Right atrium auricular region (tissue), 2 donors: ENCODE measurements at places on chromosomes 11 and 22. TPM values are rescaled to one million over a fixed set of nuclear protein-coding genes. Genes with fewer than 3 reads are reported as not detected.
A peak's percentile ranks its signal among the peaks of the same experiment; 100 is the strongest.

DNA sequence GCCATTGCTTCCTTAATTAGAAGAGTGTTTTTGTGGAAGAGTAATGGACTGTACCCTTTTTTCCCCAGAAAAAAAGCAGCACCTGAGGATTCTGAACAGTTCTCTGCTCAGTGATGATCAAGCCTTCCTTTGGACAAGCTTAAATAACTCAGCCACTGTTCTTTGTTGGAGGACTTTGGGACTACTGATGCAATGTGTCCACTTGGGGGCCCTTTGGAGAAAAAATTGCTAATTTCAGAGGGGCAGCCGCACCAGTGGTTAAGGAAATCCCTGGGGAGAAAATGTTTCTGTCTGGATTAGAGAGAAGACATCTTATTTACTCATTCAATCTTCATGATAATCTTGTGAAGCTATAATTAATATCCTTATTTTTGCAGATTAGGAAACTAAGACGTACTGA is 5.3 kb upstream of the KMT2A start:
- no peaks in the 10 kb centered on the region for H3K4me1 ChIP-seq
- no peaks in the 10 kb centered on the region for H3K36me3 ChIP-seq
- no peak overlapping the region for H3K27ac ChIP-seq
- no peak overlapping the region for H3K4me3 ChIP-seq
- no peak for DNase-seq

- H3K27ac ChIP-seq, result no peak overlapping the region
- no peaks in the 10 kb centered on the region for H3K27me3 ChIP-seq
- peaks cover 30% of the 10 kb centered on the region for H3K4me1 ChIP-seq
- no peaks in the 10 kb centered on the region for H3K36me3 ChIP-seq
These were observed 24.4 kb upstream of the PSMA1 start for GRCh38 chr11:14544611-14545010.

The DDX17 gene
- total RNA-seq, result 161 TPM

DNA sequence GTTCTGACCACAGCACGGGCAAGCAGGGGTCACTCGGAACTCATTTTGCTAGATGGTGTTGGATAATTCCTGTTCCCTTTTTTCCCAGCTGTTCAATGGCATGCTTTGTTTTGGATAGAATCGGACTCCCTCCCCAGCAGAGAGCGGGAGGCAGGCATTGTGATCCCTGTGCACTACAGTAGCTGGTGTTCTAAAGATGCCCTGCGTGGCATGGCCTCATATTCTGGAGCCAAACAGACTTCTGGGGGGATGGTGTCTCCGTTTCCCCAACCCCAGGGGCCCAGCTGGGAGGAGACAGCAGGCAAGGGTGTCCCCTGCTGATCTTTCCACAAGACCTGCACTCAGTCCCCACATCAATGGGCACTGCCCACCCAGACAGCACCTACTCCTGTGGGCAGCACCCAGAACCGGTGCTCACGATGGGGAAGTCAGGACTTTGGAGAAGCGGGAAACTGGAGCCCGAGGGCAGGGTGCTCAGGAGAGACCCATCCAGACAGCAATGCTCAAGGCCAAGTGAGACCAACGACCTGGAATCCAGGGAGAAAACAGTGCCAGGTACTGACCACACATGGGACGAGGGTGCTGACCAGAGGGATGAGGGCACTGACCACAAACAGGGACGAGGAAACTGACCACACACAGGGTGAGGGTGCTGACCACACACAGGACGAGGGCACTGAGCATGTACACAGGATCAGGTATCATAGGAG is 934.9 kb downstream of the BRD1 start:
- DNase-seq, result peak; percentile 28
- no peak overlapping the region for H3K4me3 ChIP-seq
- H3K36me3 ChIP-seq, result no peaks in the 10 kb centered on the region

The CHRM1 gene
- not detected for total RNA-seq

The CHRM4 gene
- 0.28 TPM for total RNA-seq

The OR6A2 gene
- total RNA-seq, result not detected

GRCh38 chr11:102436976-102437375 is 15.6 kb downstream of the TMEM123 start:
- H3K36me3 ChIP-seq, result no peaks in the 10 kb centered on the region
- no peak overlapping the region for H3K27ac ChIP-seq
- H3K4me3 ChIP-seq, result no peak overlapping the region
- H3K27me3 ChIP-seq, result no peaks in the 10 kb centered on the region

The CCDC15 gene
- total RNA-seq, result 0.24 TPM

The OR51I1 gene
- not detected for total RNA-seq

DNA sequence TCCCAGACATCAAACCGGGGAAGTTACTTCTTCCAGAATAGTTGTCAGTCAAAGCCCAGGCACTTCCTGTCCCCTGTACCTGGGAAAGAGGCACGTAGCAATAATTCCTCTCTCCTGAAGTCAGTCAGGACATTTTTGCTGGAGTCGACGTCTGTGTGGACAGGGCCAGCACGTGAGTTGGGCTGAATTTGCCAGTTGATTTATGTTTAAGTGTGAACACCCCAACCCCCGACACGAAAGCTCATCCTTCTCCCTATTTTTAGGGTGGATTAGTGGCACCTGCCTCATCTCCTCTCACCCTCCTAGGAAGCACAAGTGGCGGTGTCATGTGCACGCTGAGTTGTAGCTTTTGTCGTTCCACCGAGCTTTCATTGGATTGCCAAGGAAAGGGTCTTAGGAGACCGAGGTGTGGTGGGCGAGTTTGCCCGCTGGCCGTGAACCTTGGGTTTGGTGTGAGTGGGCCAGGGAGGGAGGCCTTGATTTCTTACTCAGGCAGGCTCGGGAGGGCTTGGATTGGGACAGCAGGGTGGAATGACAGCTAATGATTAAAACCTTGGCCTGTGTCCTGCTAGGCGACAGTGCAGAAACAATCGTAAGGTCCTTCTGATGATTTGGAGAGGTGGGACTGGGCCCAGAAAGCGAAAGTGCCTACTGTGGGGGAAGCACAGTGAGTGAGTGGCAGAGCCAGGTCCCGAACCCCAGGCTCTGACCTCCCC is 87.0 kb upstream of the CRYBB3 start:
- no peaks in the 10 kb centered on the region for H3K4me1 ChIP-seq
- H3K27ac ChIP-seq, result peak overlapping the region; percentile 52
- H3K36me3 ChIP-seq, result no peaks in the 10 kb centered on the region
- H3K4me3 ChIP-seq, result peak overlapping the region; percentile 58
- DNase-seq, result no peak

- H3K4me1 ChIP-seq, result no peaks in the 10 kb centered on the region
- H3K4me3 ChIP-seq, result no peak overlapping the region
- H3K27me3 ChIP-seq, result no peaks in the 10 kb centered on the region
- no peaks in the 10 kb centered on the region for H3K36me3 ChIP-seq
- no peak overlapping the region for H3K27ac ChIP-seq
These were observed 159.5 kb upstream of the BLID start for GRCh38 chr11:122275508-122275907.

DNA sequence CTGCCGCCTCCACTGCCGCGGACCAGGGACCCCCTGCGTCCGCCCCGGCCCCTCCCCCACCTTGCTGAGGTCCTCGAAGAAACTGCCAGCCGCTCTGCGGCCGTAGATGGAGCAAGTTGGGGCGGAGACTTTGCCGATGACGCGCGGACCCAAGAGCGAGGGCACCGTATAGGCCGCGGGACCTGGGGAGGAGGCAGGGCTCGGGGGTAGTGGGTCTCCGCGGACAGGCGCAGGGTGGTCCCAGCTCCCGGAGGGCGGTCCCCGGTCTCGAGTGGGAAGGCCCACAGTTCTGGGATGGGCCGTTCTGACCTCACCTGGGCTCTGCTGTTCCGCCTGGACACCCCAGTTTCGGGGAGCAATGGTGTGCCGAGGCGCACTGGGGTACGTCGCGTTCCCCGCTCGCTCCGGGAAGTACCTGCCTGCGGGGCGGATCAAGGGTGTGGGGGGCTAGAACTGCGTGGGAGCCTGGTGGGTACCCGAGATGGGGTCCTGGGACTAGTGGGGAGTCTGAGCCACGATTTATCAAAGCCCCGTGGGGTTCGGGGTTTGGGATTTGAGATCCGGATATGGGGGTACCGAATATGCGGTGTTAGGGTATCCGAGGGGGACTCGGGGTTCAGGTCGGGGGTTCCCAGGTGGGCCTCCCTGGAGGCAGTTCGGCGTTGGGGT is 1.2 kb upstream of the TYMP start:
- peak overlapping the region; percentile 47 for H3K4me3 ChIP-seq
- peak; percentile 92 for DNase-seq

- no peak overlapping the region for H3K4me3 ChIP-seq
- peak; percentile 57 for DNase-seq
- H3K4me1 ChIP-seq, result peaks cover 42% of the 10 kb centered on the region
- no peaks in the 10 kb centered on the region for H3K27me3 ChIP-seq
- no peaks in the 10 kb centered on the region for H3K36me3 ChIP-seq
- no peak overlapping the region for H3K27ac ChIP-seq
These were observed 21.4 kb upstream of the TUB start for GRCh38 chr11:8059571-8060011.

GRCh38 chr11:64340671-64341335 is 799 bp downstream of the CCDC88B start:
- H3K4me3 ChIP-seq, result peak overlapping the region; percentile 26
- no peak for DNase-seq
- no peaks in the 10 kb centered on the region for H3K36me3 ChIP-seq
- no peaks in the 10 kb centered on the region for H3K4me1 ChIP-seq
- H3K27ac ChIP-seq, result no peak overlapping the region

The OR10D3 gene
- not detected for total RNA-seq

DNA sequence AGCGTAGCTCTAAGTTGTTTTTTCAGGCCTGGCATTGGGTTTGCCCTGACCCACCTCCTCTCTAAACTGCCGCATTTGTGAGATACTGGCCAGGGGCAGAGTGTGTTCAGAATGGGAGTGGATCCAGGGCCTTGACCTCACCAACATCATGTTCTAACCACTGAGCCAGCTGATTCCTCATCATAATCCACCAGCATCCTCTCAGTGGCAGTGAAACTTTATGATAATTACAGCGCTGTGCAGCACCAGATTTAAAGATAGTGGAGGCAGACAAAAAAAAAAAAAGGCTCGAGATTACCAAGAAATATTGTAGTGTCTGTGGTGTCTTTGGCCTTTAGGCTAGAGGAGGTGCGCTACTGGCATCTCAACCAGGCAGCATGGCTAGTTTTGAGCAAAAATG is 53.0 kb downstream of the KREMEN1 start:
- H3K27me3 ChIP-seq, result no peaks in the 10 kb centered on the region
- DNase-seq, result no peak
- peaks cover 3% of the 10 kb centered on the region for H3K4me1 ChIP-seq
- H3K36me3 ChIP-seq, result peaks cover 14% of the 10 kb centered on the region

- no peak overlapping the region for H3K4me3 ChIP-seq
- peaks cover 15% of the 10 kb centered on the region for H3K36me3 ChIP-seq
- peaks cover 26% of the 10 kb centered on the region for H3K4me1 ChIP-seq
- no peaks in the 10 kb centered on the region for H3K27me3 ChIP-seq
- H3K27ac ChIP-seq, result no peak overlapping the region
These were observed 111.1 kb upstream of the TTC12 start for GRCh38 chr11:113203141-113203753.

DNA sequence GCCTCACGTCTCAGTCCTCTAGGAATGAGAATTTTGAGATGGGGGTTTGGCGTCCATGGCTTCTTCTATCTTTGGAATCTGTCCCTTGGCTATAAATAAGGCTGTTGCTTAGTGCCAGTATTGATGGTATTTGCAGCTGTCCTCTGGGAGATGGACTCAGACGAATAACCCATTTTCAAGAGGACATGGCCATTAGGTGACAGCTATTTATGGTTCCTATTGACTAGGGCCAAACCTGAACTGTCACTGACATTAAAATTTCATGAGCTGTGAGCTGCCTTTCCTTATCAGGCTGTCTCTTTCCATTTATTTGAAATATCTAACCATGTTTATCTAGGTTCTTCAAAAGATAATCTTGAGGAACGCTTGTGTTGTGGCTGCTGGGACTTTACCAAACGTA is 92.7 kb downstream of the NAV2 start:
- no peak for DNase-seq

DNA sequence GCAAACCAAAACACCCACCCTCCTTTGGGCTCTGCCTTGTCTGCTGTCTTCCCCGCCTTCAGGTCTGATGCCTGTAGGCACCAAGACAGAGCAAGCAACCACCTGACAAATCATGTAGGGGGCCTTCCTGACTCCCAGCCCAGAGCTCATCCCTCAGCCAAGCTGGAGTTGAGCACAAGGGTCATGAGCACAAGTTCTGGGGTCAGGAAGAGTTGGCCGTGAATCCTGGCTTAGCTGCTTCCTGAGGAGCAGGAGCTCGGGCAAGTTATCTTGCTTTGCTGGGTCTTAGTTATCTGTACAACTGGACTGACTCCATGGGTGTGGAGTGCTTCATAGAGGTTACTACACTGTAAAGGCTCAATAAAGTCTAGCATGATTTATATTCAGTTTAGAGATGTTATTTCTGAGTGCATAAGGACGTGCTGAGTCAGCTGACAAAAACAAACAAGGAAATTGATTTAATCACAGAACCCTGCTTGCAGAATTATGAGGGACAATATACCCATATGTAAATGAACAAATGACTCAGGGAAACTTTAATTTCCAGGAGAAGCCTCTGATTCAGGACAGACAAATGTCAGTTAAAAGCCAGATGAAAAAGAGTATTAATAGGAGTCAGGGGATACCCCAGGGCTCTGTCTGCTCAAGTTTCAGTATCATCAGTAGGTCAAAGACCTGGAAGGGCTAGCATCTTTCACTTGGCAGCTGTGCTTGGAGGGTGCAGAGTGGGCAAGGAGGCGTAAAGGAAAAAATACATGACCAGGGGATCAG is 15.0 kb upstream of the APOA1 start:
- peak overlapping the region; percentile 30 for H3K27ac ChIP-seq
- no peak for DNase-seq
- H3K27me3 ChIP-seq, result no peaks in the 10 kb centered on the region
- H3K4me1 ChIP-seq, result peaks cover 31% of the 10 kb centered on the region
- peaks cover 28% of the 10 kb centered on the region for H3K36me3 ChIP-seq

GRCh38 chr11:104957280-104957679 is 11.1 kb downstream of the CASP4 start:
- H3K4me3 ChIP-seq, result no peak overlapping the region
- H3K27ac ChIP-seq, result no peak overlapping the region
- no peaks in the 10 kb centered on the region for H3K27me3 ChIP-seq
- peaks cover 13% of the 10 kb centered on the region for H3K4me1 ChIP-seq
- H3K36me3 ChIP-seq, result peaks cover 8% of the 10 kb centered on the region

DNA sequence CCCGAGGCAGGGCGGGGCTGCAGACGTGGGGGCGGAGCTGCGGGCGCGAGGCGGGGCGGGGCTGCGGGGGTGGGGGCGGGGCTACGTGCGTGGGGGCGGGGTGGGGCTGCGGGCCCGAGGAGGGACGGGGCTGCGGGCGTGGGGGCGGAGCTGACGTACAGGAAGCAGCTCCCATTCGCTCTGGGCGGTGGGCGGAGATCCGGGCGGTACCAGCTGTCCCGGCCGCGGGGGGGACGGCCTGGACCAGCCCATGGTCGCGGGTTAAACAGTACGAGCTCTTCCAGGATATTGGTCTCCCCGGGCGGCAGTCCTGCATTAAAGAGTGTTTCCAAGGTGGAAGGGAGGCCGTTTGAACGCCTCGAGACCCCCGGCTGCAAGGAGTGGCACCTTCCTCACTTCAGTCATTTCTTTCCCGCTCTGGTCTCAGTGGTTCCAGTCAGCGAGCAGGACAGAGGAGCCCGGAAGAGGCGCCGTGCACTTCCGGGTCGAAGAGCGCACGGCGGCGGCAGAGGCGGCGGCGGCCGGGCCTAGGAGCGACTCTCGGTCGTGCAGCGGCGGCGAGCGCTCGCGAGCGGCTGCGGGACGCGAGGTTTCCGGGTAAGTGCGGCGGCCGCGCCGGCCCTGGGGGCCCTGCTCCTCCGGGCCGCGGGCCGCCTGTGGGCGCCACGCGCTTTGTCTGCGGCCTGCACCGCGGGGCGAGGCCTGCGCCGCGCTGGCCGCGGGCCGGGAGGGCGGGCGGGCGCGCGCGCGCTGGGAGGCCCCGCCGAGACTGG is at the start of gene PHRF1:
TSS of gene PHRF1 (plus strand) at position 475 of the 773 bp plus-strand sequence. CDS start 5,043 bp downstream, outside the sequence.
- H3K27ac ChIP-seq, result peak within 1 kb of the TSS; percentile 96
- peaks cover 57% of the 10 kb centered on the region for H3K4me1 ChIP-seq
- peak within 1 kb of the TSS; percentile 87 for H3K4me3 ChIP-seq
